ENCODE measurements at places on chromosomes 13 and 19.

DNA sequence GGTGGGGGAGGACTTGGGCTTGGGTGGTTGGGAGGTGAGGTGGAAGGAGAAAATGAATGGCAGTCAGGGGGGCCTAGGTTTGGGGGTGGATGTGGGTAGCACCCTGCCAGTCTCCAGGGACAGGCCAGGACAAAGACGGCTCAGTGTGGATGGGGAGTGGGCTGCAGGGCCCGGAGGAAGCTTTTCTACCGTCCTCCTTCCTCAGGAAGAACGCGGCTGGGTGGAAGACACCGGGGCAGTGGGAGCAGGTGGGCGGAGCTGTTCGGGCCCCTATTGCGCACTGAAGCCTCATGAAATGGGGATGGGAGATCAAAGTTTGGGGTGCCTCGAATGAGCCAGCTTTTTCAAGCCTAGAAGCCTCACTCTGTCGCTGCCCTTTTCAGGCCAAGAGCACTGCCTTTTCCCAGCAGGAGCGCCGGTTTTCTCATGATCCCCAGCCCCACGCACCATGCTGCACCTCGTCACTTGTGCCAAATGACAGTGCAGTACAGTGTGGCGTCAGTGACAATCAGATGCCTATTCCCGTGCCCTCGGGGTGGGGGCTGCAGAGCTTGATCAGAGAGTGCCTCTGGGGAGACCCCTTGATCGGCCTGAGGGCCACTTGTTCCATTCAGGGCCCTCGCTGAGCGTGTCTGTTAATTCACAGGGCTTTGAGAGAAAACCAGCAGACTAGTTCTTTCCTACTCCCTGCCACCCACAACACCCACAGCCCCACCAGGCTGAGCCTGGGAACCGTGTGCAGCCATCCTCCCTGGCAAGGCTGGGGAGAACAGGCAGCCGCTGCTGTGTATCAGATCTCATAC, 1.5 kb downstream of the CALM3 start:
- DNase-seq: no peak

DNA sequence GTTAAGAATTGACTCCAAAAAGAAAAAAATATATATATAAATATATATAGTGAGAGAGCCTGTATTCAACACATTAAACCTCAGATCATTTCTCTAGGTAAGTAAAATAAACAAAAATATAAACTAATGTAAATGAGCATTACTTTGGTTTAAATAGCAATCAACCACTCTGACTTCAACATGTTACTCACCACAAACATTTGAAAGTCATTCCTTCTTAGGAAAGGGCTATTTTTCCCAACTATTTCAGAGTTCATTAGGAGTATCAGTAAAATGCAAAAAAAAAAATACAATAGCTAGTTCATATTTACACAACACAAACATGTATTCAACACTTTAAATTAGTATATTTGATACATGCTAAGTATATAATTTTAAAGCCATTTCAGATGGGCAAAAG, 40.5 kb downstream of the KLF12 start:
- no peak for DNase-seq

DNA sequence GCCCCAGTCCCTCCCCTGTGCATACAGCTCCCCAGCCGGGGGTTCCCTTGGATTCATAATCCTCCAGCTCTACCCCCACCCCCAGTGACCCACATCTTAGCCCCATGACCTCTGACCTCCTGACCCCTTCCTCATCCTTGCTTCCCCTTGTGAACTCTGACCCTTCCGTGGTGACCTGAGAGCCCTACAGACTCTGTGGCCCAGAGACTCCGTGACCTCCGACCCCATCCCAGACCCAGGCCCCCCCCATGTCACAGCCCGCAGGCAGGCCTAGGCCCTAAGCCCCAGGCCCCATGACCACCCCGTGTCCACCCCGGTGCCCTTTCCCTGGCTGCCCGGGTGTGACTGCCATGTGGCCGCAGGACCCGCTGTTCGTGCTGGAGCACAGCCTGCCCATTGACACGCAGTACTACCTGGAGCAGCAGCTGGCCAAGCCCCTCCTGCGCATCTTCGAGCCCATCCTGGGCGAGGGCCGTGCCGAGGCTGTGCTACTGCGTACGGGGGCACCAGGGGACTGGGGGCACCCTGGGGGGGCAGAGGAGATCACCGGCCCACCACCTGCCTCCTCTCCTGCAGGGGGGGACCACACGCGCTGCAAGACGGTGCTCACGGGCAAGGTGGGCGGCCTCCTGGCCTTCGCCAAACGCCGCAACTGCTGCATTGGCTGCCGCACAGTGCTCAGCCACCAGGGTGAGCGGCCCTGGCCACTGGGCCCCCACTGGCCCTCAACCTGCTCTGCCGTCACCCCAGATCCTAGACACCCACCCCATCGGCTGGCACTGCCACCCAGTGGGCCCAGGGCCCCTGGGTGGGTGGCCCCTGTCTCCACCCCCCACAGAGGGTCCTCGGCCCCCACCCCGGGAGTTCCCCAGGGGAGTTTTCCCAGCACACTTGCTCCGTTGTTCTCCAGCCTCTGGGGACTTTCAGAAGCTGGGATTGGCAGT, 2.4 kb upstream of the SPIB start:
- DNase-seq: no peak

DNA sequence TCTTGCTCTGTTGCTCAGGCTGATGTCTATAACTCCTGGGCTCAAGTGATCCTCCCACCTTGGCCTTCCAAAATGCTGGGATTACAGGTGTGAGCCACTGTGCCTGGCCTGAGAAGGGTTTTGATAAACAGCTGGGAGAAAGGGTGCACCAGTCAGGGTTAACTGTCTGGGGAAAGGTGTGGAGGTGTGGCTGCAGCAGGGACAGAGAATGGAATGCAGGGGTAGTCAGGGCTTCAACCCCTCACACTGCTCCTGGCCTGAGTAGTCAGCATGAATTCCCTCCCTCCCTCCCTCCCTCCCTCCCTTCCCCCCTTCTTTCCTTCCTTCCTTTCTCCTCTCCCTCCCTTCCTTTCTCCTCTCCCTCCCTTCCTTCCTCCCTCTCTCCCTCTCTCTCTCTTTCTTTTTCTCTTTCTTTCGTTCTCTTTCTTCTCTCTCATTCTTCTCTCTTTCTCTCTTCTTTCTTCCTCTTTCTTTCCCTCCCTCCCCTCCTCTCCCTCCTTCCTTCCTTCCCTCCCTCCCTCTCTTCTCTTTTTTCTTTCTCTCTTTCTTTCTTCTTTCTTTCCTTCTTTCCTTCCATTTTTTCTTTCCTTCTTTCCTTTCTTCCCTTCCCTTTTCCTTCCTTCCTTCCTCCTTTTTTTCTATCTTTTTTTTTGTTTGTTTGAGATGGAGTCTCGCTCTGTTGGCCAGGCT, 16.0 kb downstream of the MYO1F start:
- no peak for DNase-seq

- no peak for DNase-seq
These were observed 110.1 kb downstream of the KCTD15 start for GRCh38 chr19:33906578-33907335.

GRCh38 chr13:113648216-113648610, 9.8 kb downstream of the ATP4B start:
- no peak for DNase-seq

DNA sequence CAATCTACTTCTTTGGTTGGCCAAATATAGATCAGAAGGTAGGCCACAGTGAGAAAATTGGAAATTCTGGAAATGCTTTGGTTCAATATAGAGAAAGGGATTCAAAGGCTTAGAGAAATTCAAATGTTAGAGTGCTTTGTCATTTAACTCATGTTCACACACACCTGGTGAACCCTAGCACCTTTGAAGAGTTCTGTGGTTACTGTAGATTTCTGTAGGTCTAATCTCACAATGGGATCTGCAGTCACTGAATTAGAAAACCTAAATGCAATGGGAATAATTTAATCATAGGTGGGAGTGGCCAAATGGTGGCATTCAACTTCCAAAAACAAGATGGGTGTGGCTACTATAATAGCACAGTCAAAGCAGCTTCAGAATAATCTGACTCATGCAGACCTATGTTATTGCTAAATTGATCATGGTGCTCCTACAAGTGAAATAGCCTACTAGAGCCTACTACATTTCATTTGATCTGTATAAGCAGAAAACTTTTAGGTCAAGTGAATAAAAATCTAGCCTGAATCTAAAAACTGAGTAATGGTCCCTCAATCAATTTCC, 1152.9 kb downstream of the PCDH9 start:
- no peak for DNase-seq

DNA sequence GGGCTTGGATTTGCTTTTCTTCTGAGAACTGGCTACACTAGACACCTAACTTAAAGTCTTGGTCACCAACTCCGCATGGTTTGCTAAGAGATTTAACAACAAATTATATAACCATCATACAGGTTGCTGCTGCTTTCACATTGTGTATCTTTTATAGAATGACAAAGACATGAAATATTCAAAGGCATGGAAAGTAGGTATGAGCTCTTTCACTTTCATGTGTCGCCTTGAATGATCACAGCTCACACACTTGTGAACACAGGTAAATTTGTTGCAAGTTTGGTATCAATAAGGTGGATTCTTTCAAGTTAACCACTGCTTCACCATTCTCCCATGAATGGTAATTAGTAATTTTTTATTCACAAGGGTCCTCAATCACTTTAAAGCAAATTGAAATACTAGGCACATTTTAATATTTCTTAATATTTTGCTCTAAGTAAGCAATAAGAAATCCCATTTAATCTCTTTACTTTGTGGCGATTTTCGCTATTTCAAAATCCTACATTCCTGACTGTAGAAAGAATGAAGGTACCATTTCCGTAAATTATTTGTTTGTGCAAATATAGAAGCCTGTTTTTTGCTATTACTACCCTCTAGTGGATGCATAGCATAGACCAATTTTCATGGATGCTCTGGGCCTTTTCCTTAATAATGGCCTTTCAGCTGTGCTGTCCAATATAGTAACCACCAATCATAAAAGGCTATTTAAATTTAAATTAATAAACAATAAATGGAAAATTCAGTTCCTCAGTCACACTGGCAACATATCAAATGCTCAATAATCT, 45.5 kb upstream of the FREM2 start:
- DNase-seq: no peak

- DNase-seq: no peak
These were observed 292.1 kb downstream of the DNAJC15 start for GRCh38 chr13:43315522-43315921.

- DNase-seq: no peak
These were observed 79.1 kb downstream of the B3GLCT start for GRCh38 chr13:31278869-31279268.

DNA sequence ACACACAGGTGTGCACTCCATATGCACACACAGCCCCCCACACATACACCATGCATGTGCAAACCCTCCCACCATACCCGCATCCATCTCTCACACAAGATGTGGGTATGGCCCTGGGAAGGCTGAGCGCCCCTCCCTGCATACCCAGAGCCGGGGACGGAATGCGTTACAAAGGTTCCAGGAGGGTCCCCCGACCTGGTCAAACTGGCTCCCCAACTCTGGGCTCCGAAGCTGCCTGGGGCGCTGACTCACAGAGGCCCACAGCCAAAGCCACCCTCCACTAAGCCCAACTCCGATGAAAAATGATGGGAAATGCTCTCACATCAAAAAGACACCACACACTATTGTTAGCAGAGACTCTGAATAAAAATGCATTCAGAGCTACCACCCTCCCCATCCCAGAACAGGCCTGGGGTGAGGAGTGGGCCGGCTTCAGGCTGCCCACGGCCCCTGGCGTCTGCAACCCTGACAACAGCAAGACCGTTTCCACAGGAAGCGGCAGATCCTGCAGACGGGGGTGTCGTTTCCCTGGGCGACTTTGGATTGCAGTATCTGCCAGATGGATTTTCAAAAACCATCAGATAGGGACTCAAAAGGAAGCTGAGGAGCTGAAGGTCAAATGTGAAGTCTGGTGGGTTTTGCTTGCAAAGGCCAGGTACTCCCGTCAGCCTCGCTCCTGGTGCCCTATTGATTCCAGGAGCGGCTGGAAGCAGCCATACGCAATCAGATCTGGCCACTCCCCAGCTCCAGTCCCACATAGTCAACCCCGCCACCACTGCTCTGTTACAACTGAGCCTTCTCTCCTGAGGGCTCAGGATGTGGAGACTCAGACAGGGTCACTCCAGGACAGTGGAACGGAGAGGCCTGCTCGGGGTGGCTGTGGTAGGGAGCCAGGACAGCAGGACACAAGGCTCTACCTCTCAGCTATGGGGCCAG, 14.3 kb downstream of the PEPD start:
- DNase-seq: no peak

GRCh38 chr13:84730376-84730775, 848.1 kb upstream of the SLITRK1 start:
- no peak for DNase-seq

DNA sequence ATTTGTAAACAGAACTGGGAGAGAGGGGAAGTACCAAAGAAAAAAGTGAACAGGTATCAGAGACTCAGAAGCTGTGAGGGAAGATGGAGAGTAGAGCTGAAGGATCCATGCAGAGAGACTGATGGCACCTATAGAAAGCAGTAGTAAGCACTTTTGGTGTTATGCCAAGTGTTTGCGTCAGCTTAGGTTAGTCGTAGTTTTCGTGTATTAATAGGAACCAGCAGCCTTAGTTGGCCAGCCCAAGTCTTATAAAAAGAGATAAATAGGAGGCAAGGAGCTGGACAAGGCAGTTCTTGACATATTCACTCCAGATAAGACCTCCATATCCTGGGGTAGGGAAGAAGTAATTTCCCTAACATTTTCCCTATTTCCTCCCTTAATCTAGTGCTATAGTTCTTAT, 214.2 kb downstream of the OXGR1 start:
- DNase-seq: no peak

DNA sequence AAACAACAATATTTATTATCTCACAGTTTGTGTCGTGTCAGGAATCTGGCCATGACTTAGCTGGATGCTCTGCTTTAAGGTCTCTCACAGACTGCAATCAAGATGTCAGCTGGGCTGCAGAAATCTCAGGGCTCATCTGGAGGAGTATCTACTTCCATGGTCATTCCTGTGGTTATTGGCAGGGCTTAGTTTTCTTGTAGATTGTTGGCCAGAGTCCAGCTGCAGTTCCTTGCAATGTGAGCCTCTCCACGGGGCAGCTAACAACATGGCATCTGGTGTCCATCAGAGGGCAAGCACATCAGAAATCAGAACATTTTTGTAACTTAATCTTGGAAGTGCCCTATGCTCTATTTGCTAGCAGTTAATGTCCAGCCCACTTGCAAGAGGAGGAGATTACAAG, 45.7 kb upstream of the TDRD3 start:
- DNase-seq: no peak

All from central memory CD8-positive, alpha-beta T cell (primary cell).